ENCODE measurements at places on chromosomes 3 and 15. TPM values are rescaled to one million over a fixed set of nuclear protein-coding genes. Genes with fewer than 3 reads are reported as not detected.

Gene ST3GAL6
- not detected for total RNA-seq

Gene C3orf85
- total RNA-seq = not detected

Gene GATM
- 0.58 TPM for total RNA-seq

Gene DAZL
- total RNA-seq = not detected

Gene GOLGA6L25
- total RNA-seq = not detected

Gene SH2D7
- not detected for total RNA-seq

DNA sequence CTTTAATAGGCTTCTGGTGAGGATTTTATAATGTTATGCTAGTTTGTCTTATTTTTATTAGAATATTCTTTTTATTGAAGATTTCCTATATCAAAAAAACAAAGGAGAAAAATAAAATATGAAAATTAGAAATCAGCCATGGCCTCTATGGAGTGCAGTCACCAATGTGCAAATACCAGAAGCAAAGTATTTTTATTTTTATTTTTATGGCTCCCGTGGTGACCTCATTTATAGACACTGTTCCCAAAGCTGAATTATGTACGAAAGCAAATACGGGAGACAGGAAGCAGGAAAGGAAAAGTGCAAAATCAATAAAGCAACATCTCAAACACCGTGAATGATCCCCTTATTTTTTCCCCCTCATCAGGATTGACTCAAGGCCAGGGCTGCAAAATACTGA, 35.1 kb downstream of the DAZL start:
- H3K36me3 ChIP-seq = no peaks in the 10 kb centered on the region
- H3K27me3 ChIP-seq = no peaks in the 10 kb centered on the region
- H3K27ac ChIP-seq = no peak overlapping the region
- H3K4me1 ChIP-seq = no peaks in the 10 kb centered on the region
- H3K4me3 ChIP-seq = no peak overlapping the region

- H3K4me3 ChIP-seq = no peak overlapping the region
- H3K4me1 ChIP-seq = no peaks in the 10 kb centered on the region
- no peak for DNase-seq
- H3K27ac ChIP-seq = no peak overlapping the region
- H3K27me3 ChIP-seq = no peaks in the 10 kb centered on the region
Observed at GRCh38 chr3:69504232-69504631, 118.3 kb upstream of the FRMD4B start.

DNA sequence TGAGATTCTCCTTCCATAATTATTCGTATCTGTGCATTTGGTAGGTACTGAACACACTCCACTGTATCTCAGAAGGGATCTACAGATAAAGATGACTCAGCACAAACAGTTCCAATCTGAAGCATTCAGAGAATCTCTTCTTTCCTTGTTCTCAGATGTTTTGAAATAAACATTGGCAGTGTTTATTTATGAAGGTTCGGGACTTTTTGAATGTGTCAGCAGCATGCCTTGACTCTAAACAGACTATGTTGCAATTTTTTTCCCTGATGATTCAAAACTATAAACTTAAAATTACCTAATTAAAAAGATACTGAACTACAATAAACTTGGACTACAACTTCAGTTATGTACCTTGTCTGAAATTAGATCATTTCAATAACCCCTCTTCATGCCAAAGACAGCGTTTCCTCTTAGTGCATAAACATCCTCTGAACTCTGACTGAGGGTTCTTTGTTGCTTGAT, 612.9 kb upstream of the TBL1XR1 start:
- H3K36me3 ChIP-seq = no peaks in the 10 kb centered on the region
- no peak for DNase-seq
- no peaks in the 10 kb centered on the region for H3K4me1 ChIP-seq
- no peak overlapping the region for H3K4me3 ChIP-seq
- no peak overlapping the region for H3K27ac ChIP-seq

DNA sequence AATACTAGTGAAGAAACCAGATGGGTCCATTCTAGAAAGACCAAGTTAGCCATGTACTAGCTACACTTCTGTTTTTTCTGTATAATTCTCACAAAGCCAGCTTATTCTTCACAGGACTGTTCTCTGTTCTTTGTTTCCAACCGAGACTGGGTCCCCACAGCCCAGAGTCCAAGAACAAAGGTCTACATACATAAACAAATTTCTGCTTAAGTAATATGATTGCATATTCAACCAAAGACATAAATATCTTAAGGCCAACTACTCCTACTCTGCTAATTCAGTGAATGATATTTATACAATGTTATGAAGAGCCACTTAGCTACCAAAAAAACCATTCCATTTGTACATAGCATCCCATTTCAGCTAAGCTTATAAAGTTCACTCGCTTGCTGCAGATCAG, 299.8 kb upstream of the CCDC54 start:
- DNase-seq = no peak
- H3K4me1 ChIP-seq = no peaks in the 10 kb centered on the region
- H3K27ac ChIP-seq = no peak overlapping the region
- no peak overlapping the region for H3K4me3 ChIP-seq
- H3K27me3 ChIP-seq = no peaks in the 10 kb centered on the region

GRCh38 chr15:53976844-53977392, 1.3 kb upstream of the UNC13C start:
- H3K27me3 ChIP-seq = no peaks in the 10 kb centered on the region
- H3K4me1 ChIP-seq = no peaks in the 10 kb centered on the region
- DNase-seq = no peak
- no peak overlapping the region for H3K4me3 ChIP-seq
- no peak overlapping the region for H3K27ac ChIP-seq

GRCh38 chr3:31772758-31773473, 208.1 kb downstream of the OSBPL10 start:
- no peaks in the 10 kb centered on the region for H3K36me3 ChIP-seq
- no peak overlapping the region for H3K27ac ChIP-seq
- H3K4me3 ChIP-seq = no peak overlapping the region
- no peaks in the 10 kb centered on the region for H3K27me3 ChIP-seq
- no peak for DNase-seq
- H3K4me1 ChIP-seq = no peaks in the 10 kb centered on the region

DNA sequence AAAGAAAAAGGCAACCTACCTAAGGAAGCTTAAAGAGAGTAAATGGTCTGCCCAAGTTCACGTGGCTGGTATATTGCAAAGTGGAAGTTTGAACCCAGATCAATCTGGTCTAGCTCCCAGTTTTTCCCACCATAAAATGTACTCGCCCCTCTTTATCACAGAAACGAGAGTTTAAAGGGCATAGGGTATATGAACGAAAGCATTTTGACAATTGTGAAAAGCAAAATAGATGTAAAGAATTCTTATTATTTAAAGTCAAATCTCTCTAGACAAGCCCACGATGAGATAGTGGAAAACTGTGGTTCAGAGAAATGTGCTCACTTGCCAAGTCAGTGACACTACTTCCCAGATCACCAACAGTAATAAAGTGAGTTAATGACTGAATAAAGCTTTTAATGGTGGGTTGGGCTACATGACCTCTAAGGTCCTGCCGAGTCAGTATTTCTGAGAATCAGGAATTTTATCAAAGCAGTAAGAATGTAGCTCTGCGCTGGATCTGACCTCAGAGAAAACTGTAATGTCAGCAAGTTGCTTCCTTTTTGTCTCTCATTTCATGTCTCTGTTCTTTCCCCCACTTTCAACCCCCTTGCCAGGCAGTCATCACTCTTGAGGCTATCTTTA, 23.3 kb upstream of the NEO1 start:
- no peak overlapping the region for H3K4me3 ChIP-seq
- peaks cover 31% of the 10 kb centered on the region for H3K27me3 ChIP-seq
- H3K36me3 ChIP-seq = no peaks in the 10 kb centered on the region
- no peaks in the 10 kb centered on the region for H3K4me1 ChIP-seq

- no peaks in the 10 kb centered on the region for H3K27me3 ChIP-seq
- no peaks in the 10 kb centered on the region for H3K36me3 ChIP-seq
- H3K4me3 ChIP-seq = no peak overlapping the region
Observed at GRCh38 chr3:136207489-136208115, 11.5 kb upstream of the MSL2 start.

DNA sequence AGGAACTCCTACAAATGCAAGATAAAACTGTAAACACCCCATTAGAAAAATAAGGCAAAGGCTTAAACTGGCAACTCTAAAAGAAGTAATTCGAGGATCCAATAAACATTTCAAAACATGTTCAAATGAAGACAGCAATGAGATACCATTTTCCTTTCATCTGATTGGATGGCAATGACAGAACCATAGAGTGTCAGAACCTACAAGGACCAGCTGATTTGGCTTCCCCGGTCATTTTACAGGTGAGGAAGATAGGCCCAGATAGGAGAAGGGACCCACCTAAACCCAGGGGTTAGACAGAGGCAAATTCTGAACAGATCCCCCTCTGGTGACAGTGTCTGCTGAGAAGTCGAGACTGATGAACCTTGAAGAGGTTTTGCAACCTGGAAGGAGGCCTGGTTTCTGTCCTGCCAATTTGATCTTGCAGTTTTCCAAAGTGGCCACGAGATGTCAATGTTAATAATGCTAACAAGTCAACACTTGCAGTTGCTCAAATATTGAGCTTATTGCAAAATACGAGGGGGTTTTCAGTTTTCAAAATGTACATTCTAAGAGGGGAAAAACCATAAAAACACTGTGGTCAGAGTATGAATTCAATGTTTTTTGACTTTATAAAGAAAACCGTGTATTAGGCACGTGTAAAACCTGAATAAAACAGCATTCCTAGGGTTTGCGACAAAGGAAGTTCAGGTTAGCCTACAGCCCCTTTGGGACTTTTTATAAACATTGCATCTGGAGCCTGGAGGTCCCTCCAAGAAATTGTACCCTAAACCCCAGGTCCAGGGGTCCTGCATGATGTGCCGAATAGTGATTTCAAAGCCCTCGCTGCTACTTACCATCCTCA, 21.5 kb downstream of the CFAP161 start:
- peak; percentile 72 for DNase-seq
- no peaks in the 10 kb centered on the region for H3K27me3 ChIP-seq
- no peak overlapping the region for H3K4me3 ChIP-seq
- H3K27ac ChIP-seq = no peak overlapping the region

DNA sequence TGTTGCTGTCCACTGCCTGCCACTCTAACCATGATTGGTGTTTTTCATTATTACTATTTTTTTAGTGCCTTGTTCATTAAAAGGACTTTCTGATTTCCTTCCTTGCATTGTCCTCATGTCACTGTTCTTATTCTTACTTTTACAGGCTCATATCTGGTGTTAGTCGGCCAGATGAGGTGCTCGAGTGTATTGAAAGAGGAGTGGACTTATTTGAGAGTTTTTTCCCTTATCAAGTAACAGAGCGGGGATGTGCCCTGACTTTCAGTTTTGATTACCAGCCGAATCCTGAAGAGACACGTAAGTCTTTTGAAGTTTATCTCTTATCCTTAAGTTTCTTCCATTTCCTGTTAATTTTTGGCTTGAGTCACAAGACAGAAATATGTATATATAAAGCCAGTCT, 23.2 kb downstream of the QTRT2 start:
- H3K4me3 ChIP-seq = no peak overlapping the region
- no peaks in the 10 kb centered on the region for H3K27me3 ChIP-seq
- H3K27ac ChIP-seq = no peak overlapping the region
- peaks cover 84% of the 10 kb centered on the region for H3K36me3 ChIP-seq

DNA sequence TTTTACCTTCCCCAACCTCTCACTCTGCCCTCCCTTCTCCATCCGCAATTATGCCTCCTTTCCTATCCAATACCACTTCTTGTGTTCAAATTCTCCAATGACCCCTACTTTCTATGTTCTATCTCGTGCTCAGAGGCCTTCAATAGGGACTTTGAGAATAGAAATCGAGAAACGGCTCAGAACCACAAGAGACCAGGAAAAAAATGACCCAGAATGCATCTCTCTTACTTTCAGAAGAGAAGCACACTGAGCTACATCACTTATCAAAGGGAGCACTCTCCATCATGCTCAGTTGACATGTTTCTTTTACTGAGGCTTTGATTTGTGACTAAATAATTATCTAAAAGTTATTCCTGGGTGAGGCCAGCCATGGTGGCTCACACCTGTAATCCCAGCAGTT, 162.4 kb upstream of the PRICKLE2 start:
- no peaks in the 10 kb centered on the region for H3K27me3 ChIP-seq
- H3K4me1 ChIP-seq = no peaks in the 10 kb centered on the region
- H3K27ac ChIP-seq = no peak overlapping the region
- no peak for DNase-seq

DNA sequence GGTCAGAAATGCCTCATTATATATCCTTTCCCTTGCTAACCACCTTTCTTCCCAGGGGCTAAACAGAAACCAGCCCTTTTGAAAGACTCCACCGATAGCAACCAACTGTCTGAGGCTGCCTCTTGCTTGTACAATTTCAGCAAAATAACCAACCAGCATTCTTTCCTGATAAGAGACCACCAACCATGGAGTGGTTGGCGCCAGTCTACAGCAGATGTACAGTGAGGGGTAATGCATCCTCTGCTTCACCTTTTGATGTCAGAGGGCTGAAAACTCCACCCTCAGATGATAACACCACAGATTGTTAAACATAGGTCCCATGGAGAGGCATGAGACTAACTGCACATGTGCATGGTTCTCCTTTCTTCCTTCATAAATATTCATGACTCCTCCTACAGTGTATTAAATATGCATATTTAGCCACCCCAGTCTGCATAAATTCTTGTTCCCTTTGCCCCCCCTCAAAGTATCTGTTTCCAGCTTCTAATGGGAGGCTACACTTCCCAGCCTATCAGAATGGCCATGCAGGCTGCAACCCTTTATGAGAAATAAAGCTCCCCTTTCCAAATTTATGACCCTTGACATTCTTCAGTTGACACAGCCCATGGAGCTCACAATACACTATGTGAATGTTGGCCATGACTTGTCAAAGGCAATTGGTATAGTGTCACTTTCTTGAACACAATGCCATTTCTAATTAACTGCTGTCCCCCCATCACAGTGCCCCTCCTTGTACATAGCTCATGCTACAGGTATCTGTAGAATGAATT, 48.3 kb downstream of the GABRB3 start:
- H3K4me3 ChIP-seq = no peak overlapping the region
- no peaks in the 10 kb centered on the region for H3K36me3 ChIP-seq
- no peak for DNase-seq
- no peak overlapping the region for H3K27ac ChIP-seq
- no peaks in the 10 kb centered on the region for H3K4me1 ChIP-seq
- no peaks in the 10 kb centered on the region for H3K27me3 ChIP-seq

DNA sequence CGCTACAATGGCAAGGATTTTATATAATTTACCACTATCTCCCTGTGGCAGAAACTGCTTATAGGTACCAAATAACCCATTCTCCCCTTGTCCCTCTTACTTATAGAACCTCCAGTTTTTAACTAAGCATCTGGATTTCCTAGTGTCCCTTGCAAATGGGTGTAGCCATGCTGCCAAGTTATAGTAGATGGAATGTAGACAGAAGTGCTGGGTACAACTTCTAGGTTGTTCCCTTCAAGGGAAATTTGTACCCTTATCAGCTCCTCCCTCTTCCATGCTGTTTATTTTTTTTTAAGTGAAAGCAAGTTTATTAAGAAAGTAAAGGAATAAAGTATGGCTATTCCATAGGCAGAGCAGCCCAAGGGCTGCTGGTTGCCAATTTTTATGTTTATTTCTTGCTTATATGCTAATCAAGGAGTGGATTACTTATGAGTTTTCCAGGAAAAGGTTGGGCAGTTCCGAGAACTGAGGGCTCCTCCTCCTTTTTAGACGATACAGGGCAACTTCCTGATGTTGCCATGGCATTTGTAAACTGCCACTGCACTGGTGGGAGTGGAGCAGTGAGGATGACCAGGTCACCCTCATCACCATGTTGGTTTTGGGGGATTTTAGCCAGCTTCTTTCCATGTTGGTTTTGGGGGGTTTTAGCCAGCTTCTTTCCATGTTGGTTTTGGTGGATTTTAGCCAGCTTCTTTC, 40.1 kb upstream of the TM4SF19 start:
- H3K4me3 ChIP-seq = no peak overlapping the region
- no peaks in the 10 kb centered on the region for H3K27me3 ChIP-seq
- H3K4me1 ChIP-seq = peaks cover 10% of the 10 kb centered on the region
- H3K36me3 ChIP-seq = peaks cover 12% of the 10 kb centered on the region
